ENCODE measurements at places on chromosomes 1 and 21. TPM values are rescaled to one million over a fixed set of nuclear protein-coding genes. Genes with fewer than 3 reads are reported as not detected.

The VSIG8 gene
- polyA plus RNA-seq: not detected

DNA sequence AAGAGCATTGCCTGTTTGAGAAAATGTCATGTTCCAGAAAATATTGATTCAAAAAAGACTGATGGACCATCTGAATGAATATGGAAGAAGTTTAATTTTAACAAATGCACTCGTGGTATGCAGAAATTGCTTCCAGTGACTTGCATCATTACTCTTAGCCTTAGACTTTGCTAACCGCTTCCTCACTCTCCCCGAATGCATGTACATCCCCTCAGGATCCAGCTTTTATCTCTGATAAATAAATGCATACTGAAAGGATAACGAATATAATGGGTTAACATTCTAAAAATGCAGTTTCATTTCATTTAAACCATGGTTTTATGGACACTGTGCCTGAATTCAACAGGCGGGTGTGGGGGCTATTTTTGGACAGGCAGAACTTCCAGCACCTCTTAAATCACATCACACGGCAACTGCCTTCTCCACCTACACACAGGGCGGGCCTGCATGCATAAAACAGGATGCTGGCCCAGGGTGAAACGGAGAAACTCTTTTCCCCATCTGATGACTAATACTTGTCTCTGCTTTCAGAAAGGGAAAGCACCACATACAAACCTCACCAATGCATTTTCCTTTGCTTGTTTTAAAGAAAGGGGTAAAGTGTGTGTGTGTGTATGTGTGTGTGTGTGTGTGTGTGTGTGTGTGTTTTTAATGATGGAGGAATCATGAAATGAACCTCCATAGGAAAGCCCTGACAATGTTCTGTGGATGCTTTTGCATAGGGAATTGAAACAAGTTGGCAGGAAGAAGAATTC is 48.7 kb downstream of the SPAG17 start:
- DNase-seq: no peak

The OR2W3 gene
- polyA plus RNA-seq: not detected

DNA sequence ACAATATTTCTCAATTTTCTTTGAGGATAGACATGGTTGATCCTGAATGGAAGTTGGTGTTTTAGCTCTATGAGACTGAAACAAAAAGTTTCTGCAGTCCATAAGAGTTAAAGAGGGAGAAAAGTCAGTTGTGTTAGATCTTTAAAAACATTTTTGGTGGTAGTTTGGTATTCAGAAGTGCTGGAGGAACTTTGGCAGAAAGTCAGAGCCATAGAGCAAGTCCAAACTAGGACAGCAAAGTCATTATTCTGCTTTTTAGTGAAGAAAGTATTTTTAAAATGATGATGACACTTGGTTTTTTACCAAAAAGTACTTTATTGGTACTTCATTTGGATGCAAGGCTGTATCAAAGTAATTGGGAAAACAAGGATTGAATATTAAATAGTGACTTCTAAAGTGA is 41.8 kb downstream of the FNBP1L start:
- no peak for DNase-seq

DNA sequence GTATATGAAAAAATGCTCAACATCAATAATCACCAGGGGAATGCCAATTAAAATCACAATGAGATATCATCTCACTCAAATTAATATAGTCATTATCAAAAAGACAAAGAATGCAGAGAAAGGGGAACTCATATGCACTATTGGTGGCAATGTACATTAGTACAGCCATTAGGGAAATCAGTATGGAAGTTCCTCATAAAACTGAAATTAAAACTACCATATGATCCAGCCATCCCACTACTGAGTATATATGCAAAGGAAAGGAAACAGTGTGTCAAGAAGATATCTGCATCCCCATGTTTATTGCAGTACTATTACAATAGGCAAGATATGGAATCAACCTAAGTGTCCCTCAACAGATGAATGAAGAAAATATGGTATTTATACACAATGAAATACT is 32.1 kb upstream of the TEKT2 start:
- DNase-seq: no peak

GRCh38 chr21:46005481-46005881 is 23.9 kb downstream of the COL6A1 start:
- no peak for DNase-seq

The DMBX1 gene
- polyA plus RNA-seq: 0.38 TPM

- DNase-seq: no peak
Observed at GRCh38 chr1:218499011-218499691, 154.0 kb downstream of the TGFB2 start.

Data from aorta (tissue), 5 donors.